ENCODE measurements at places on chromosomes 4 and X. TPM values are rescaled to one million over a fixed set of nuclear protein-coding genes. Genes with fewer than 3 reads are reported as not detected.
A peak's percentile ranks its signal among the peaks of the same experiment; 100 is the strongest.

Gene MANBA
- 68.2 TPM for total RNA-seq

Gene ARX
- 0.53 TPM for total RNA-seq

Gene MYOZ2
- total RNA-seq: not detected

DNA sequence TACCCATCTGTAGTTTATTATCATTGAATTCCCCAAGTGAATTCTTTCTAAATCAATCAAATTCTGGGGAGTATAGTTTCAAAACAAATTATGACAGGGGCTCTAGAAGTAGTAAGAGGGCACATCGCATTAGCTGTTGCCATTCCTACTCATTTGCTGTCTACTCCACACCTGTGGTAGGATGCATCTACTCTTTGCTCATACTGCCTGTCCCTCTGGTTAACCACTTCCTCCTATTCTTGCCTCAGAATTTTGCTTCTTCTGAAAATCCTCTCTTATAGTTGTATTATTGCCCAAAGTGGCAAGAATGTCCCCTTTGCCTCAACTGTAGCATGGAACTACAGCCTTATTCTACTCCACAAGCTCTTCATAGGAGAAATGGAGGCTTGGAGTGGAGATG is 12.7 kb upstream of the DGKK start:
- no peak for DNase-seq
- H3K4me1 ChIP-seq: no peaks in the 10 kb centered on the region
- H3K27ac ChIP-seq: no peak overlapping the region
- H3K27me3 ChIP-seq: no peaks in the 10 kb centered on the region
- H3K36me3 ChIP-seq: no peaks in the 10 kb centered on the region
- no peak overlapping the region for H3K4me3 ChIP-seq

DNA sequence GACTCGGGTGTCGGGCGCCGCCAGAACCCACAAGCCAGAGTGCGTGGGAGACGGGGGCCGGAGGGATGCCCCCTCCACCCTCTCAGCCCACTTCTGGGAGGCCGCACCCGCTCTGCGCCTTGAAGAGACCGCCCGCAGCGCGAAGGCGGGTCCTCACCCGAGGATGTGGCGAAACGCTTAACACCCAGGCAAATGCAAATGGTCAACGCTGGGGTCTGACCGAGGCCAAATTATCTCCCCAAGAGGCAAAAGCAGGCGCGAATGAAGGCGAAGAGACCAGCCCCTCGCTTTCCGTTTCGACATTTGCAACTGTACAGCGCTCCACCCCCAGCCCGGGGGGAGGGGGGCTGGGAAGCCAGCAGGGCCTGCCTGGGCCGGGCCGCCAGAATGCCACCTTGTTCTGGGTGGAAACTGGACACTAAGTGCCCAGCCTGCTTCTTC is 137.7 kb upstream of the ZIC3 start:
- DNase-seq: no peak
- no peak overlapping the region for H3K27ac ChIP-seq
- H3K27me3 ChIP-seq: peaks cover 59% of the 10 kb centered on the region
- peak overlapping the region; percentile 56 for H3K4me3 ChIP-seq

- no peak overlapping the region for H3K4me3 ChIP-seq
- no peak overlapping the region for H3K27ac ChIP-seq
- peaks cover 31% of the 10 kb centered on the region for H3K4me1 ChIP-seq
- no peak for DNase-seq
Measured at GRCh38 chr4:55033296-55033695, 92.1 kb downstream of the KDR start.

- H3K27me3 ChIP-seq: no peaks in the 10 kb centered on the region
- DNase-seq: no peak
- H3K27ac ChIP-seq: no peak overlapping the region
Measured at GRCh38 chr4:11073621-11074051, 355.1 kb downstream of the HS3ST1 start.

DNA sequence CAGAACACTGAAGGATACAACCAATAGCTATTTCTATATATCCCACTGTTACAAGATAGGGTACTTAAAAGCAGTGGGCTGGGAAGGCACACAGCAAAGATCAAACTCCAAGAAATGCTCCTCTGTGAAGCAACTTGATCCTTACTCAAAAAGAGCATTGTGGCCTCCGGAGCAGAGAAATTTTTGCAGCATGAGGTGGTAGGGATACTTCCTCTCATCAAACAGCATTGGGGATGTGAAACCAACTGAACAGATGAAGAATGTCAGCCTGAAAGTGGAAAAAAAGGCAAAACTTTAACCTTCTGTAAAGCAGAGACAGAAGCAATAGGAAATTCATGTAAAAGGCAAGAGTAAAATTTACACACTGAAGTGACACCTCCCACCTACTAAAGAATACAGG is 92.2 kb downstream of the HUWE1 start:
- peaks cover 82% of the 10 kb centered on the region for H3K36me3 ChIP-seq
- no peaks in the 10 kb centered on the region for H3K4me1 ChIP-seq
- DNase-seq: no peak
- H3K27me3 ChIP-seq: no peaks in the 10 kb centered on the region
- H3K27ac ChIP-seq: no peak overlapping the region

- no peak for DNase-seq
- H3K4me1 ChIP-seq: peaks cover 29% of the 10 kb centered on the region
- no peak overlapping the region for H3K4me3 ChIP-seq
- no peaks in the 10 kb centered on the region for H3K27me3 ChIP-seq
Measured at GRCh38 chrX:115581759-115582615, 21.0 kb downstream of the PLS3 start.

DNA sequence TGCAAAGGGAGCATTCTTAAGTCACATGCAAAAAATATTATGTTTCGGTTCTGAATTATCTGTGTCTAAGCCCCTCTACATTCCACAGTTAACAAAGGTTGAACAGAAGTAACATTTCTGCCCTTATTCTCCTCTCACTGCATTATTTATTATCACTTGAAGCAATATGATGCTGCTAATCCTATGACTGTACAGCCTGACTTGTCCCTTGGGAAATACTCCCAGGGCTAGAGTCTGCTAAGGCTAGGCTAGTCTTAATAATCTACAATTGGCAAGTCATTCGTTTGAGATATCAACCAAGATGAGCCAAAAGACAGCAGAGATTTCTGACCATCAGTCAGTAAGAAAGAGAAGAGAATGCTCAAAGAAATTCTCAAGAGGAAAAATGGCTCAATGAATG is 226.9 kb upstream of the HCCS start:
- no peak overlapping the region for H3K4me3 ChIP-seq
- H3K27me3 ChIP-seq: no peaks in the 10 kb centered on the region
- no peaks in the 10 kb centered on the region for H3K36me3 ChIP-seq
- no peak for DNase-seq

DNA sequence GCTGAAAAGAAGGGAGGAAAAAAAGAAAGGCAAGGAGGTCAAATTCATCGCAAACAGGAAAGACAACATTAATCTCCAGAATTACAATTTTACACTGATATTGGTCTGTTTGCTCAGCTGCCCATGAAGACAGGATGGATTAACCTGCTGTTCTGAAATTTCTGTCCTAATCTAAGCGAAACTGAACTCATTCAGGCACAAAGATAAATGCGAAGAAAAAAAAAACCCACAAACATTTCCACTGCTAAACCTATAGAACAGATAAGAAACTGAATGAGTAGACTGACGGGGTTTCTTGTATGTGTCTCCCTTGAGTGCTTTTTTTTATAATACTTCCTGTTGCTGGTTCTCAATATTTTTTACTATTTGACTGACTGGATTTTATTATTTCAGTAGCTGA is 251.8 kb upstream of the FTHL17 start:
- no peak for DNase-seq
- H3K36me3 ChIP-seq: no peaks in the 10 kb centered on the region
